DMS153 (cell line): ENCODE measurements at places on chromosomes 16 and 17.

GRCh38 chr17:42422412-42422957 lies 571 bp downstream of the CAVIN1 start:
- no peak for DNase-seq

GRCh38 chr16:19213885-19214284 lies 45.8 kb downstream of the SYT17 start:
- DNase-seq, result no peak

DNA sequence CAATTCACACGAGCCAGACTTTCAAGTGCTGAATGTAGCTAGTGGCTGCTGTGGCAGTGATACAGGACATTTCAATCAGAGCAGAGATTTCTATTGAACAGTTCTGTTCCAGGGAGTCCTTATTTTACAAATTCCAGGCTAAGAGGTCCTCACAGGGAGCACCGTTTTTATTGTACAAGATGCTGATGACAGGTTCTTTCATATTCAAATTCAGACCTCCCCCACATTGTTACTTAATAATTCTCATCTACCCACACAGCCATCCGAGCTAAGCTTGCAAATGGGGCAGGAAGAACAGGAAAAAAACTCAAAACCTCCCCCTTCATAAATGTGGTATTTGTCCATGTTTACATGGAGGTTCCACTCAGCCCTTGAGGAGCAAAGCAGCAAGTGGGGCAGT lies 9.8 kb downstream of the GABARAPL2 start:
- DNase-seq, result no peak

- DNase-seq, result no peak
Observed at GRCh38 chr16:22364241-22364640, 10.2 kb downstream of the CDR2 start.

- no peak for DNase-seq
Observed at GRCh38 chr17:47733047-47733673, at the start of gene TBX21. Gene TBX21 (plus strand): TSS chr17:47733236. CDS start chr17:47733455, 219 bp downstream.

- DNase-seq, result no peak
Observed at GRCh38 chr17:81575836-81576235, 23.7 kb upstream of the FAAP100 start.

DNA sequence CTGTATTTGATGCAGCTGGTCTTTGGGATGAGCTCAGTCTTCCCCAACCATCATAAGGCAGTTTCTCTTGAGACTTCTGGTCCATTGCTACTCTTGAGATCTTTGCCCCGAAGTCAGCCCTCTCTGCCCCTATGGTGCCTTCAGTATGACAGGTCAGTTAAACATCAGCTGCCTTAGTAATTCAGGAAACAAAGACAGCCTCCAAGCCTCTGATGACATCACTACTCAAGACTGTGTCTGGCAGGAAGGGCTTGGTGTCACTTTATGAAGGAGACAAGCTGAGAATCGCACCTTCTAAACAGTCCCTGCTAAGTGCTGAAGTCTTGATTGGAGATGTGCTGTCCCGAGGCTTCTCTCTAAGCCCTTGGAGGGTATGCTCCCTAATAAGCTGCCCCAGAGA lies 104.9 kb upstream of the TBX2 start:
- no peak for DNase-seq

- no peak for DNase-seq
Observed at GRCh38 chr16:22312897-22313781, 15.9 kb downstream of the POLR3E start.

DNA sequence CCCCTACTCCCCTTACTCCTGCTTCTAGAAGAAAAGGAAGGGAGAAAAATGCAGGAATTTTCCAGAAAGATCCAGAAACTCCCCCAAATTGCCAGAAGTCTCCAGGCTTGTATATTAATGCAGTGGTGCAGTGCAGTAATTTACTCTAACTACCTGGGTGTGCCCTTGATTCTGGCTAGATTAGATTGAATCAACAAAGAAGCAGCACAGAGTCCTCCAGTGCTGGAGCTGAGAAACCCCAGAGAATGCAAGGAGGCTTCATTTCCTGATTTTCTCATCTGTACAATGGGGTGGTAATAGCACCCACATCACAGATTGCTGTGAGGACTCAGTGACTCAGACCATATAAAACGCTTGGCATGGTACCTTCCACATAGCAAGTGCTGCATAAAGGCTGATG lies 247.3 kb upstream of the RPL38 start:
- DNase-seq, result no peak
